Activated gamma-delta T cell (primary cell): ENCODE measurements at places on chromosomes 4 and X.

DNA sequence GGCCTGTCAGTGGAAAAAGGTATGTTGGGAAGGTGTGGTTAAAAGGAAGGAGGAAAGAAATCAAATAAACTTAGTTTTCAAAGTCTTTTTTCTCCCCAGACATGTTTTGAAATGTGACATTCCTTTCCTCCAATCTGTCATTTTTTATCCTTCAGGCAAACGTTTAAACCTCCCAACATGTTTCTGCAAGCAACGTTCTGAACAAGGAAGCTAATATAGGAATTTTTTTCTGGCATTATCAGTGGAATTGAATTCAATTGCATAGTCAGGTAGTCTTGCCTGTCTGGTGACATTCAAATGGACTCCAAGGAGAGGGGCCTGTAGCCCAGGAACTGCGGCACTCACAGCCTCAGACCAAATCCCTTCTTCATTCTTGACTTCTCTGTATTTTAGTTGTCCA lies 30.0 kb upstream of the RASSF6 start:
- DNase-seq: no peak

GRCh38 chr4:129883996-129884395 lies 788.0 kb downstream of the C4orf33 start:
- no peak for DNase-seq

DNA sequence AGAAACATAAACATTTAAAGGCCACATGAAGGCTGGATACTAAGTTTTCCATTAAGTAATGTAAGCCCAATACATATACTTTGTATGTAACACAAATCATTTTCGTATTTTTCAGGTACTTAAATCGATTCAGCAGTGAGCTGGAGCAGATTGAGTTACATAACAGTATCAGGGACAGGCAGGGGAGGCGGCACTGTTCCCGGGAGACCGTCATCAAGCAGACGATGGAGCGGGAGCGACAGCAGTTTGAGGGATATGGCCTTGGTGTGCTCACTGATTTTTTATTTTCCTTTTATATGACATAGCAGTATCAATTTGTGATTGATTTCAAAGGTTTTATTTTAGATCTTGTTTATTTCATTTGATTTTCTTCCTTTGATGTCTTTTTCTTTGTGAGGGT lies 20.7 kb downstream of the TMA16 start:
- no peak for DNase-seq

- DNase-seq: no peak
Observed at GRCh38 chr4:65911720-65912119, 241.4 kb upstream of the EPHA5 start.

DNA sequence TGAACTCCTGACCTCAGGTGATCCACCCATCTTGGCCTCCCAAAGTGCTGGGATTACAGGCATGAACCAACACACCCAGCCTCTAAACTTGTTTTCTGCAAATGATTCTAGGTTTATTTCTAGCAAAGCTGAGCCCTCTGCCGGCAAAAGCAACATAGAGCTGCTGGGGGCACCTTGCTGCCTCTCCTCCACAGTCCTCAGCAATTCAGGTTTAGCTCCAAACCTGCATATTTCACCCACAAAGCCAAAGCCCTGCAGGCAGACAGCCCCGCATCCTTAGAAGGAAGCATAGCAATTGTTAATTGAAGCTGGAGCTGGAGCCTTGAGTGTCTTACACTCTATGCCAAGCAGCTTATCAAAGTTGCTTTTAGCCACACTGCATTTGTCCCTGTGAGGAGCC lies 24.9 kb upstream of the OCIAD2 start:
- no peak for DNase-seq

DNA sequence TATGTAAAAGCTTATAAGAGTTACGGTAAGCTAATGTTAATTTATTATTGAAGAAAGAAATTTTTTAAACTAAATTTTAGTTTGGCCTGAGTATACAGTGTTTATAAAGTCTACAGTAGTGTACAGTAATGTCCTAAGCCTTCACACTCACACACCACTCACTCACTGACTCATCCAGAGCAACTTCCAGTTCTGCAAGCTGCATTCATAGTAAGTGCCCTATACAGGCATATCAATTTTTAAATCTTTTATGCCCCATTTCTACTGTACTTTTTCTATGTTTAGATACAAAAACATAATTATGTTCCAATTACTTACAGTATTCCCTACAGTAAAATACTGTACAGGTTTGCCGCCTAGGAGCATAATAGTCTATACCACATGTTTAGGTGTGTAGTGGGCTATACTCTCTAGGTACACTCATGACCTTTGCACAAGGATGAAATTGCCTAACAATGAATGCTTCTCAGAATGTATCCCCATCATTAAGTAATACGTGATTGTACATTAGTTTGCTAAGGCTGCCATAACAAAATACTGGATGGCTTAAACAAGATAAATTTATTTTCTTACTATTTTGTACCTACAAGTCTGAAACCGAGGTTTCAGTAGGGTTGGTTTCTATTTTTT lies 333.8 kb upstream of the PCDH7 start:
- DNase-seq: no peak

- DNase-seq: no peak
Observed at GRCh38 chr4:110367156-110367555, 108.8 kb upstream of the ENPEP start.

GRCh38 chr4:118586357-118586790 lies 98.8 kb upstream of the METTL14 start:
- no peak for DNase-seq

- no peak for DNase-seq
Observed at GRCh38 chr4:185082561-185082960, 60.5 kb upstream of the SLC25A4 start.

DNA sequence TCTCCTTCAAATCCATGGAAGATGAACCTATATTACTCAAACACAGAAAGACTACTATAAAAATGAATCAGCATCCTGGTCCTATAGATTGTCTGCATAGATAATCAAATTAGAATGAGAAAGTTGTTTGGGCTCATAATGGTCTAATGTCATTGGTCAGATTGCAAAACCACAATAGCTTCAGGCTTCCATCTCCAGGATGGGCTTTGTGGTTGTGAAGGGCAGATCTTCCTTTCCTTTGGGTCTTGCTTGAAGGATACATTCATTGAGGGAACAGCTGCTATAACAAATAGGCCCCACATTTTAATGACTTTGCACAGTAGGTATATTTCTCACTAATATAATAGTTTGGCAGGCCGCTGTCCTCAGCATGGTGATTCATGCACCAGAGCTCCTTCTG lies 94.3 kb downstream of the REPS2 start:
- DNase-seq: no peak

- no peak for DNase-seq
Observed at GRCh38 chr4:37876156-37876555, 14.7 kb upstream of the TBC1D1 start.

DNA sequence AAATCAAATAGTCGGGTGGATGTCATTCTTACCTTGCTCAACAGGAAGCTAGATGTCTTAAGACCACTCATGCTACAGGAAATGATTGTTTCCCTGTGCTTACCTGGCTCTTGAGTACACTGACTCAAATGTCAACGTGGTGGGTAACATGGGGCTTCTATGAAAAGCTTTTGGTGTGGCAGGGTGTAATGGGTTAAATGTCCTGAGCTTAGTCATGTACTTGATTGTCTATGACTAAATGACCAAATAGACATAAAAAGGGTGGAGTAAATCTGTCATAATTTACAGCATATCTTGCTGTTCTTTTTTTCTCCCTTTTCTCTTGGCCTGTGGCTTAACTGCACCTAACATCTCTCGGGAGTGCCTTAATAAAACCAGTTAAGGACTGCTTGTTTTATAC lies 44.9 kb downstream of the CCNG2 start:
- no peak for DNase-seq

GRCh38 chr4:11691236-11691635 lies 262.5 kb upstream of the HS3ST1 start:
- no peak for DNase-seq

GRCh38 chr4:74437866-74438265 lies 7.1 kb upstream of the AREG start:
- no peak for DNase-seq

DNA sequence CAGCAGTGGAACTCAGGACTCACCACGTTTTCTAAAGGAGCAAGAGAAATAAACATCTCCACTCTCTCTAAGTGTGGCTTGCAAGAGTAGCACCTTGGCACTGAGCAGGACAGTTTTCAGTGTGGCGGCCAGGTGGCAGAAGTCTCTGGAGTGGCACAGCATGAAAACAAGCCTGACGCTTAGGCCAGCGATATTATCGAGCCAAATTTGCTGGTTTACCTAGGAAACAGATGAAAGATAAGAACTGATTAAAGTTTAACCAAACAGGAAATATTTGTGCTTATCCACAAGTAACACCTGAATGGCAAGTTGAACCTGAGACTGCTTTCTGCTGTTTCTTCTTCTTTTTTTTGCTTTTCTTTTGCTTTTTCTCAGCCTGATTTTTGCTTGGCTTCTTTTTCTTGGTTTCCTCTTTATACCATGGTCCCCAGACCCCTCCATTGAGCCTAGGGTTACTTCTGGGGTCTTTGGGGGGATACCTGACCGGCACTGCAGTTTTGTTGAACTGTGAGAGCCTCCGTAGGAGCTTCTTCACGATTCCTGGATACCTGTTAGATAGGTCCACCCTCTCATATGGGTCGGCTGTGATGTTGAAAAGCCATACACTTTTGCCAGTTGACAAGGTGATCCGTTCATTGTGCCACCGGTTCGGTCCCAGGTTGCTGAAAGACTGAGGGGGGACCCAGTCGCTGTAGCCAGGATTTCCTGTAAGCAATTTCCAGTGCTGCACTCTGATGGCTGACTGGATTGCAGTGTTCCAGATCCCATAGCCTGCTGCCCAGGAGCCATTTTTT lies 77.3 kb downstream of the ARSJ start:
- no peak for DNase-seq
